ENCODE measurements at places on chromosomes 13 and 19.

- DNase-seq, result no peak
These were observed 294.9 kb downstream of the NDFIP2 start for GRCh38 chr13:79775830-79776229.

GRCh38 chr13:109425821-109426689 lies 360.3 kb downstream of the IRS2 start:
- no peak for DNase-seq

DNA sequence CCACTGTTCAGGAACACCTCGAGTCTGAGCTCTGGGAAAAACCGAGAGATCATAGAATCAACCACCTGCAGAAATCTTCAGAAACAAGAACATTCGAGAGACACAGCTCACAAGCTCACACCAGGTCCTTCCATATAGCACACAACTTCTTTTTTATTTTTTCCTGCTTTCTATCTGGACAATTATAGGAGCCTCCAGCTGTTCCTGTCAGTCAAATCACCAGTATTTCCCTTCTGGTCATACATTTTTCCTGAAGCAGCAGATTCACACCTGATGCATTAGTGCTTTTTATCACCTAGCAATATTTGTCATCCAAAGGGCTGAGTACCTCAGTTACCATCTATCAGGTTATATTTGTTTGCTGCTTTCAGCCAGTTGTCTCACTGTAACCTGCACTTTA lies 323.5 kb downstream of the FOXO1 start:
- no peak for DNase-seq

GRCh38 chr19:16232568-16232967 lies 34.9 kb downstream of the AP1M1 start:
- DNase-seq, result no peak

DNA sequence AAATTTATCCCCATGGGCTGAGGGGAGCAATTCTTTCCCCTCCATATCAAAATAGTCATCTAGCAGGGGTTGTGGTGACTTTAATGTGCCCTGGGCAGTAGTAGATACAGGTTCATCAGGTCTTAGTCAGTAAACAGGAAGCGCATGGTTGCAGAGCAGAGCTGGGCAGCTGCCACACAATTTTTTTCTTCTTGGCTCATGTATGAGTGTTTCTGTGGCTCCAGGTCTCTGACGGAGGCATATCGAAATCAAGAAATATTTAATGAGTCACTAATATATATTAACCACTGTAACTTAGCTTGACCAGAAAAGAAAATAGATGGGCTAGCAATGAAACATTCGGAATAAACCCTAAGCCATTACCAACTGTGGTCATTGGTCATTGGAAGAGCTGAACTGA lies 68.4 kb upstream of the UBL3 start:
- no peak for DNase-seq

DNA sequence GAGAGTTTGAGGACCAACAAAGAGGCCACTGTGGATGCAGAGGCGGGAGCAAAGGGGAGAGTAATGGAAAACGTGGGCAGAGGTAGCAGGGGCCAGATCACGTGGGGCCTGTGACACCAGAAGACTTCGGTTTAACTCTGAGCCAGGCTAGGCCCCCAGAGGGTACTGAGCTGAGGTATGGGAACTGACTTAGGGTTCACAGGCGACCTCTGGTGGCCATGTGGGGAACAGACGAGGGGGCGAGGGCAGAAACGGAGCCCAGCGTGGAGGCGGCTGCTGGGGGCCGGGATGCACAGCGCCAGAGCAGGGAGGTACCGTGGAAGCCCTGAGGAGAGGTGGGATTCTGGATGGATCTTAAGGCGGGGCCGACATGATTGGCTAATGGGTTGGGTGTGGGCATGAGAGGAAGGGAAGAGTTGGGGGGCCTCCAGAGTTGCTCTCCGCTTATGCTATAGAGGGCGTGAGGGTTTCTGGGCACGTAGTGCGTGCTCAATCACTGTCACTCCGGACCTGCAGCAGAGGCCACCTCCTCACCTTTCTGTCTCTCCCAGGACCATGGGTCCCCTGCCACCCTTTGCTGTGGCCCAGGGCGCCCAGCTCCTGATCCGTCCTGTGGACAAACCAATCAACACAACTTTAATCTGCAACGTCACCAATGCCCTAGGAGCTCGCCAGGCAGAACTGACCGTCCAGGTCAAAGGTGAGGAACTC lies 13.7 kb downstream of the PVR start:
- DNase-seq, result no peak

DNA sequence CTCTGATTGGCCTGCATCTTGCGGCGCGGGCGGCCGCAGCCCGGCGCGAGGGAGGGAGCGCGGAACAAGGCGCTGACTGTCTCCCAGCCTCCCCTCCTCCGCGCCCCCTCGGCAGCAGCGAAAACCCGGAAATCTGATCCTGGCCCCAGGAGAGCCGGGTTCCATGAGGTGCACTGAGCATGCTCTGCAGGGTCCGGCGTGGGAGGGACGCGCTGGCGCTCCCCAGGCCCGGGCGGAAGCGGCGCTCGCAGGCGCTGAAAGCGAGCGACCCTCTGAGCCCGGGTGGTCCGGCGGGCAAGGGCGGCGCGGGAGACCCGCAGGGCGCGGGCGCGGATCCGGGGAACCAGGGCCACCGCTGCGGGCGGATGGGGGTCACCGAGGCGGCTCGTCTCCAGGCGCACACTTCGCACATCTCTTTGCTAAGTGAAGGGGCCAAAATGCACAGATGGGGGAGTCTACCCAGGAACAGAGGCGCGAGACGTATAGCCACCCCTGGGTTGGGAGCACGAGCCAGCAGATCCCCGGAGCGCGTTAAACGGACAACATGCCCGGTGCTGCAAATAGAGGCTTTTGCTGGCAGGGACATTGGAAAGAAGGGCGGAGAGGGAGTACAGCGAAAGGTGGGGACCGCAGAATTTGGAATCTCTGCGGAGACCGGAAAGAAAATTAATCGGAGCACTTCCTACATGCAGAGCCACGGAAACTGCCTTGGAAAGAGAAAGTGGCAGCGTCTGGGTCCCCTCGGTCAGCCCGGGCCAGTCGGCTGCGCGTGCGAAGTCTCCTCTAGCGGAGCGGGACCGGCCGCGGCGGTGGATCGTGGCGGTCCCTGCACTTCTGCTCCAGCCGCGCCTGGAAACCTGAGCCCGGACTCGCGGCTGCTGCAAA lies 510 bp upstream of the PCDH9 start:
- DNase-seq, result peak; percentile 79

GRCh38 chr13:80988391-80989151 lies 647.6 kb upstream of the SPRY2 start:
- DNase-seq, result no peak

GRCh38 chr13:77456271-77456670 lies 79.2 kb upstream of the SCEL start:
- no peak for DNase-seq

- no peak for DNase-seq
These were observed 10.5 kb upstream of the PLIN3 start for GRCh38 chr19:4877753-4878490.

DNA sequence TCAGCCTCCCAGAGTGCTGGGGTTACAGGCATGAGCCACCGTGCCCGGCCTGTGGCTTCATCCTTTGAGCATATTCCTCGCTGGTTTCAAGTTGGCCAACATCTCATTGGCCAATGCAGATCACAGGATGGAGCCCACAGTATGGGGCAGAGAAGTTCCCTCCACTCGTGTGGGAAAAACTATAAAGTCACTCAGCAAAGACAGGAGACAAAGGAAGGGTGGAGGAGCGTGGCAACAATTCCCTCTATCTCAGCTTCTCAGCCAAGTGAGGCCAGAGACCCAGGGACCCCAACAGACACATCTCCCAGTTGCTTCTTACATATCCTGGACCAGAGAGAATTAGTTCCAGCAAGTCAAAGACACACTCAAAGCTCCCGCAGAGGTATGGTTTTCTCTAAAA lies 184.6 kb upstream of the SOX1 start:
- DNase-seq, result no peak

DNA sequence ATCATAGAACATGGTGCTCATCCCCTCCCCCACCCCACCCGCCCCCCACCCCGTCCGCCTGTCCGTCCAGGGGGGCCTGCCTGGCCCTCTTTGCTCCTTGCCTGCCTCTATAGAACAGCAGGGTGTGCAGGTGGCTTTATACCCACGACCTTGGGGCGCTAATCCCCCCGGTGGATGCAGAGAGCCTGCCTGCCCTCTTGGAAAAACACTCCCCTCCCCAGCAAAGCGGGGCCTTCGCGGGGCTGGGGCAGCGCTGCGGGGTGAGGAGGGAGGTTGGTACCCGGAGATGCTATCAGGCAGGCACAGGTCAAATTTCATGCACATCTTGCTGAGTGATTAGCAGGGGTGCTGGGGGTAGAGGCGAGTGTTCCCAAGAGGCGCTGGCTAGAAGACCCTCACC lies 21.9 kb downstream of the RFX1 start:
- no peak for DNase-seq

GRCh38 chr19:46951171-46951986 lies 68.3 kb upstream of the NPAS1 start:
- no peak for DNase-seq

- no peak for DNase-seq
These were observed 111.2 kb upstream of the SGCG start for GRCh38 chr13:23069566-23069965.

- peak; percentile 35 for DNase-seq
These were observed 833 bp downstream of the GAMT start for GRCh38 chr19:1400281-1401137.

- DNase-seq, result peak; percentile 37
These were observed 12.0 kb downstream of the B3GNT8 start for GRCh38 chr19:41415154-41415571.

DNA sequence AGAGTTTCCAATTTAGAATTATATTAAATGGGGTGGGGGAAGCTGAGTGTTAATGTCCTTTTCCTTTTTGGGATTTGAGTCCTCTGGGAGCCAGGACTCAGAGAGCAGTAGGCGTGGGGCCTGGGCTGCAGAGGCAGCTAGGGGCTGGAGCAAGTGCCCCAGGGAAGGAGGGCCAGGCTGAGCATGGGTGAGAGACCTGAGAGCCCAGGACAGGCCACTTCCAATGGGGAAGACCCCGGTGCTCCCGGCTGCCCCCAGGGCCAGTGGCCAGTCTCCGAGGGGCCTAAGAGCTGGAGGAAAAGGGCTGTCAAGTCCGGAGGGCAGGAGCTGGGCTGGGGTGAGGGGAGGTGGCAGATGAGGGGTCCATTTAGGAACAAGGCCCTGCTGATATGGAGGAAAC lies 371.5 kb downstream of the ZNF536 start:
- no peak for DNase-seq

DNA sequence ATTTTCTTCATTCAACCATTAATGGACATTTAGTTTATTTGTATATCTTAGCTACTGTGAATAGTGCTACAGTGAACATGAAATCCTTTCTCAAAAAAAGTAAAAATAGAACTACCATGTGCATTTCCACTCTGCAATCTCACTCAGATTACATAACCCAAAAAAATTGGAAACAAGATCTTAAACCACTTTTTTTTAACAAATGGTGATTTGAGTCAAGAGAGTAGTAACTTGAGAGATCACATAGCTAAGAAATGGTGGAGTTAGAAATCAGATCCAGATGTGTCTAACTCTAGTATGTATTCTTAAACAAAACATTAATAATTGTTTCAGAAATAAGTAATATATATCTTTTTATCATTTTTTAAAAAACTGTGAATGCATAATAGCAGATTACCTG lies 318.3 kb upstream of the SGCG start:
- no peak for DNase-seq

- no peak for DNase-seq
These were observed 25.7 kb downstream of the CNMD start for GRCh38 chr13:52713894-52714293.

DNA sequence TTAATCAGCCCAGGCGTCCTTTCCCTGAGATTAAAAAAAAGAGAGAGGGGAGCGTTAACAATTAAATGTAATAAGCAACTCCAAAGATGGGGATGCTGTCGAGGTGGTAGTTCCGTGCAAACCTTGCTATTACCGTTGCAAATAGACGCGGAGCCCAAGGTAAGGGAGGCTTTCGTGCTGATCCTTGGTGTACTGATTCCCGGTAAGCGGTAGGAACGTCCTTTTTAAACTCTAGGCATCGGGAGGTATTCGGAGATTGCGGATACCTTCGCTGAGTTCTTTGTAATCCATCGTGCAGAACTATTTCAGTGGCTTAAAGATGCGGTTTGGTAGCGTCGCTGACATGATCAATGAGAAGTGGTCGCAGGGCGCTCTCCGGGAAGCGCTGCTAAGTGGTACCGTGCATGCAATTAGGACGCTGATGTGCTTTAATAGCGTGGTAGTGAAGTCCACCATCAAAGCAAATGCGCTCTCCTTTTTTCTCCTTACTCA lies 3.1 kb downstream of the SLITRK5 start:
- DNase-seq, result no peak

DNA sequence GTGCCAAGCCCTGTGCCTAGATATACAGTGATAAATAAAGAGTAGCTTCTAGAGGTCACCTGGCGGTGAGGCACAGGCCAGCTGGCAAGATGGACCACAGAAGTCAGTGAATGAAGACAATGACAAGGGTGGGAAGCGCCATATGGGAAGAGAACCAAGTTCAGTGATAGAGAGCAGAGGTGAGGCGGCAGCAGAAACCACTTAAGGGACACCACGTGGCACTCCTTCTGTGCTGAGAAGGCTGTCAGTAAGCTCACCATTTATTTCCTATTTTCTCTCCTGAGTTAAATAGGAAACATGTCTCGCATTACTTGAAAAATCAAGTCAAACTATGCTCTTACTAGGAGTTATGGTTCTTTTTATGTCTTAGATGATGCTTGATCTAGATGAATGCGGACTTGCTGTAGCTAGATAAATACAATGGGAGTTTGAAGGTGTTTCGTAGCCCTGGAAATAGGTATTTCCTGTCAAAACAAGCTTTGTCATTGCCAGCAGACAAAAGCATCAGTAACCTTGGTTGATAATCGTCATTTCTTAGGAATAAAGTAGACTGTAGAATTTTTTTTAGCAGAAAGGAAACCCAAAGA lies 17.8 kb downstream of the ALOX5AP start:
- no peak for DNase-seq

- DNase-seq, result peak; percentile 50
These were observed 11.5 kb downstream of the S1PR2 start for GRCh38 chr19:10219678-10220077.

GRCh38 chr13:82407321-82407720 lies 1475.0 kb downstream of the SLITRK1 start:
- no peak for DNase-seq

DNA sequence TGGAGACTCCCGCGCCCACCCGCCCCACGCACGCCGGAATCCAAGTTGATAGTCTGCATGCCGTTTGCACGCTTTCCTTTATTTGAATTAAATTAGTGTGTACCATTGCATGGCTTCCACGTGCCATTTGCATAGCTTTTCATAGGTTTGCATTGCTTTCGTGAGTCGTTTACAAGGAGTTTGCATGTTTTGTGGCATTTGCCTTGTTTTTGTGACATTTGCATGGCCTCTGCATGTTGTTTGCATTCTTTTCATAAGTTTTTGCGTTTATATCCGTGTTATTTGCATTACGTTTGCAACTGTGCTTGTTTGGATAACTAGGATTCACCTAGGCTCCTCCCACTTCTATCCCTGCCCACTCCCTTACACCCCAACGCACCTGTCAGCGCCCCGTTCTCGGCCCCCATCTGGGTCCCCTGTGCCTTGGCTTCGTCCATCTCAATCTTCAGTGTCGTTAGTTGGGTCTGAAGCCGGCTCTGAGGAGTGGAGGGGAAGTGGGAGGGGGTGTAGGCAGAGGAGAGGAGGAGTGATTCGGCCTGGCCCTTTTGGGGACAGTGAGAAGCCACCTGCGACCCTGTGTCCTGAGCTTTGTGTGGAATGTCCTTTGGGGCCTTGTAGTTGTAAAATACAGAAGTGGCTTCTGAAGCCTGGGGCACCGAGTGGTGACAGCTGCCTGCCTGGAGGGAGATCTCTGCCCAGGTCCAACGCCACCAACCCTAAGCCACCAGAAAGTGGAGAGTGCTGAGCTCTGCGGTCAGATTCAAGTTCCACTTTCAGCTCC lies 2.4 kb downstream of the CCDC194 start:
- no peak for DNase-seq
